ENCODE measurements at places on chromosomes 2 and 18.

GRCh38 chr2:60549238-60549927 is 4.1 kb downstream of the BCL11A start:
- DNase-seq = no peak

DNA sequence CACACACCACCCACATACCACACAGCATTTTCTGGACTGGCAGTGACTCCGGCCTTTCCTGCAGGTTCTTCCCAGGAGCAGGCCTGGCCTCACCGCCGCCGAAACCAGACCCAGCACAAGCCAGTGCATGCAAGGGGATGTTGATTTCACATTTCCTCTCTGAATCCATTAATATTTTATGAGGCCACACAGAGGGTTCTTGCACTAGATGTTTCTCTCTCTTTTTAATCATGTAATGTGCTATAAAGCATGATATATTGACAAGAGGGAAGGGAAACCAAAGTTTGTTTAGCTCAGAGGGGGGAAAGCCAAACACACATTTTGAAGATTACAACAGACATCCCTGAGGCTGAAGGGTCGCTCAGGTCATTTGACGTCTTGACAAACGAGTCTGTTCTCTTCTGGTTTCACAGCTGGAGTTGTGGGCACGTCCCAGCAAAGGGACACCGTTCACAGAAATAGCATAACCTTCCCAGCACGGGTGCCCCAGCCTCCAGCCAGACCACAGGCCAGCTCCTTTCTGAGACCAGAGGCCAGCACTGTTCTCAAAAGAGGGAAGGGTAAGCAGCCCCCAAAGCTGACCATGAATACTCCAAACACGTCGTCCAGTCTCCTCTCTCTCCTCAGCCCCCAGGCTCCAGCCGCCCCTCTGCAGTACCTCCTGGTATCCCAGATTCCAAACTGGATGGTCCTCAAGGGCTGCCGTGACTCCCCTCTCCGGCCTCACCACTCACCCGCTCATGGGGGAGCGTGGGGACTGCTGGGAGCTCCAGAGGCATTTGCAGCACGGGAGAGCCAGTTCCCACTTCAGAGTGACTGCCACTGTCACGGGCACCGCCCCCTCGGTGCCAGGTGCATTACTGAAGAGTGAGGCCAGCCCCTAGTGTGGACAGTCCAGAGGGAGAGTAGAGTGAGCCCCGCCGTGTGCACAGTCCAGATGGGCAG is 340.3 kb upstream of the SALL3 start:
- no peak for DNase-seq

DNA sequence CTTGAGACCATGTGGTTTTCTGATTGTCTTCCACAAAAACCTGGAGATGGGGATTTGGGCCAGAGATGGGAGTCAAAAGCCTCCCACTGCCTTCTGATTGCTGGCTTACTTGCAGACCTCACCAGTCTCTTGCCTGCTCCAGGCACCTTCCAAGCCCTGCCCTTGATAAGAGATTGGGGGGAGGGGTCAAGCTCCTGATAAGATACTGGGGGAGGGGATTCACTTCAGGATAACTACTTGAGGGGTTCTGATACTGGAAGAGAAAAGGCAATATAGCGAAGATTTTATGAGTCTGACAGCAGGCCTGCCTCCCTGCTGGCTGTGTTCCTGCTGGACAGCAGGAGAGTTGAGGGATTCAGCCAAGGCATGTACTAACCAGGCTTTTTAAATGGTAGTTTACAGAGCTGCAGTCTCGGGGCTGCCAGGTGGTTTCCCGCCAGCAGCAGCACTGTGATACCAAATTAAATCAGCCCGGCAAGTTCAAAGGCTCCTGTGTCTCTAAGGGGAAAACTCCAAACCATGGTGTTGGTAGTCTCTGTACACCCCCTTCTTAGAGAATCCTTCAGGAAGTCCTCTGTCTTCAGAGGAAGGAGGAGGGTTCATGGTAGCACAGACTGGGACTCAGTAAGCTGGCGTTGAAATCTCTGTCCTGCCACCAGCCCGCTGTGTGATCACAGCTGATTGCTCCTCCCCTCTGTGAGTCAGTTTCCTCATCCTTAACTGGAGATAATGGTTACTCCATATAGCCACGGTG is 58.3 kb downstream of the FBXO36 start:
- DNase-seq = peak; percentile 51

- no peak for DNase-seq
Measured at GRCh38 chr2:23813438-23813837, 113.5 kb downstream of the ATAD2B start.

DNA sequence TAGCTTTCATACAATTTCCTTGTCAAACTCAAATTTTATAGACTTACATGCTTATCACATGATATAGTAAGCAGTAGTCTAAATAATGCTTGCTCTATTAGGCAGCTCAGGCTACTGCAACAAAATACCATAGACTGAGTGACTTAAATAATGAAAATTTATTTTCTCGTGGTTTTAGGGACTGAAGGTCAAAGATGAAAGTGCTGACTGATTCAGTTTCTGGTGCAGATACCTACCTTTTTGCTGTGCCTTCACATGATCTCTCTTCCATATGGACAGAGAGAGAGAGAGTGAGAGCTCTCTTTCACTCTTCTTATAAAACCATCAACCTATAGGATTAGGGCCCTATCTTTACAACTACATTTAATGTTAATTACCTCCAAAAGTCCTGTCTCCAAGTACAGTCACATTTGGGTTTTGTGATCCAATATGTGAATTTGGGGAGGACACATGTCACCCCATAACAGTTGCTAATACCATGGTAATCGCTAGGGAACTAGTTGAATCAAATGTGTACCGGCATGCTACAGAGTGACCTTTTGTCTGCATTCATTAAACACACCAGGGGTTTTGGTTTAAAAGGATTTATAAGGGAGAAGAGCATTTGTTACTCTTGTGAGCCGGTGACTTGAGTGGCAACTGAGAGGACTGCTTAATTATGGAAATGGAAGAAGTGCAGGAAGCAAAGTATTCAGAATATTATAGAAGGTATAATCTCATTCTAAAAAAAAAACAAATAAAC is 723.4 kb upstream of the LRRTM4 start:
- DNase-seq = no peak

DNA sequence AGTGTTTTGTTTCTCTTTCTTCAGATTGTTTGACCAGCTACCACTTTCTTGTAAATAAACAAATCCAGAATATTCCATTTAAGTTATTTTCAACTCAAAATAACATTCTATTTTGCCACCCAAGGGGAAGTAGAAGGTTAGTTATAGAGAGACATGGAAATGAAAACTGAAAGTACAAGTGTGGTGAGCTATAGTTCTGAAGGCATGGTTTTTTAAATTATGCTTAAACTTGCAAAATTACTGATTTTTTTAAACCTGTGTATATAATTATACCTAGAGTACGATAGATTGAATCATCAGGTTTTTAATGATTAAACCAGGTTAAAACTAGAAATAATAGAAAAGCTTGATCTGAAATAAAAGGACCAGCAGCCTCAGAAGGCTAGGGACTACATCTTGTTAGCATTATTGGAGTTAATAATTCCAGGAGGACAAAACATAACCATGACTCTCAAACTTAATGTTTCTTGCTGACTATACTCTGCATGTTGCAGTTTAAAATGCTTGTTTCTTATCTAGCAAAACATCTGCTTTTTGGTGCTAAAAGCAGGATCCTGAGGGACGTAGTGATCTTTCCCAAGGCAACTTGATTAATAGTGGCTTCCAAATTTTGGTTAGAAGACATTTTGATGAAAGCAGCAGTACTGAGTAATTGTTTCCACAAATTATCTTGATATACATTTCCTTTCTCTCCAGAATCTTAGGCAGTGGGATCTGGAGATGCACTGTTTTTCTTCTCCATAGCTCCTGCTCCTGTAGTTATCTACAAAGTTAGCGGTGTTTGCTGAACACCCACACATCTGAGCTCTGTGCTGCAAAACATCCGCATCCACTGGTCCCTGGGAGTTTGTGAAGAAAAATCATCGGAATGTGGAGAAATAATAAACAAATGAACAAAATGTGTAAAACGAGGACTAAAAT is 327.2 kb upstream of the PKDCC start:
- DNase-seq = no peak

GRCh38 chr2:241798081-241798630 is 10.8 kb upstream of the NEU4 start:
- DNase-seq = peak; percentile 7

DNA sequence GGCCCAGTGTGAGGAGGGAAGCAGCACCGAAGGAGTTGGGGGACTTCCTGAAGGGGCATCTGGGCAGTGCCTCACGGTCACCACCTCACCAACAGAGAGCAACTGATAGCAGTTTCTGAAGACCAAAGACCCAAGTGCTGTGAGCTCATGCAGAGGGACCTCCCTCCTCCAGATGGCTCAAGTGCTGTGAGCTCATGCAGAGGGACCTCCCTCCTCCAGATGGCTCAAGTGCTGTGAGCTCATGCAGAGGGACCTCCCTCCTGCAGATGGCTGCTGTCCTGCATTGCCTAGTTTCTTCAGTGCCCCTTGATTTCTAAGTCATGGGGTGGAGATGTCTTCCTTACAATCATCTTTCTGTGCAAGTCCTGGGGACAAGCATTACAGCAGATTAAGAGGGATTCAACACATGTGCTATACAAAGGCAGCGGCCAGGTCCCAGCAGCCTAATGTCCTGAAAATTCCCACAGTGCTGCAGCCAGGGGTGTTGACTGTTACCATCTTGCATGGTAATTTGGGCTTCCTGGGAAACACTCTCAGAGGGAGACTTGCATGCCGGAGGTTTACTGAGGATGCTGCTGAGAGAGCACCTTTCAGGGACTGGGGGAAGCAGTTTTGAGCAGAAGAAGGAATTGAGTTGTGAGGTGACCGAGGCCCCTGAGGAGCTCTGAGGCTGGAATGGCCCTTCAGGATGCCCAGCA is 409.3 kb downstream of the GALR1 start:
- no peak for DNase-seq

GRCh38 chr2:134258684-134259388 is 5.0 kb downstream of the MGAT5 start:
- DNase-seq = peak; percentile 71

GRCh38 chr2:567865-568638 is 109.2 kb downstream of the TMEM18 start:
- no peak for DNase-seq

DNA sequence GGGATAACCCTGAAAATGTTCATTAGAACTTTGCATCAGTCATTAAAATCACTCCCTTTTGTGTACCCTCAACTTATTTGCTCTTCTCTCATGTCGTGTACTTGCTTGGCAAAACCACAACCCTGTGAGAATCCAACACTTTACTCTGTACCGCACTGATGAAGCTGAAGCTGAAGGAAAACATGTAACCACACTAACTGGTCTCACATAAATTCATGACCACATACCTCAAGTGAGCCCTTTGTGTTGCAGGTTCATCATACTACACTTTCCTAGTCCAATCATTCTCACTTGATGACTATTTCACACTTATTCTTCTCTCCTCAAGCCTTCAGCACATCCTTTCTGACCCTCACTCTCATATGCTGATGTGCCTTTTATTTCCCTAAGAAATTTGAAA is 175.4 kb downstream of the DPP4 start:
- no peak for DNase-seq

DNA sequence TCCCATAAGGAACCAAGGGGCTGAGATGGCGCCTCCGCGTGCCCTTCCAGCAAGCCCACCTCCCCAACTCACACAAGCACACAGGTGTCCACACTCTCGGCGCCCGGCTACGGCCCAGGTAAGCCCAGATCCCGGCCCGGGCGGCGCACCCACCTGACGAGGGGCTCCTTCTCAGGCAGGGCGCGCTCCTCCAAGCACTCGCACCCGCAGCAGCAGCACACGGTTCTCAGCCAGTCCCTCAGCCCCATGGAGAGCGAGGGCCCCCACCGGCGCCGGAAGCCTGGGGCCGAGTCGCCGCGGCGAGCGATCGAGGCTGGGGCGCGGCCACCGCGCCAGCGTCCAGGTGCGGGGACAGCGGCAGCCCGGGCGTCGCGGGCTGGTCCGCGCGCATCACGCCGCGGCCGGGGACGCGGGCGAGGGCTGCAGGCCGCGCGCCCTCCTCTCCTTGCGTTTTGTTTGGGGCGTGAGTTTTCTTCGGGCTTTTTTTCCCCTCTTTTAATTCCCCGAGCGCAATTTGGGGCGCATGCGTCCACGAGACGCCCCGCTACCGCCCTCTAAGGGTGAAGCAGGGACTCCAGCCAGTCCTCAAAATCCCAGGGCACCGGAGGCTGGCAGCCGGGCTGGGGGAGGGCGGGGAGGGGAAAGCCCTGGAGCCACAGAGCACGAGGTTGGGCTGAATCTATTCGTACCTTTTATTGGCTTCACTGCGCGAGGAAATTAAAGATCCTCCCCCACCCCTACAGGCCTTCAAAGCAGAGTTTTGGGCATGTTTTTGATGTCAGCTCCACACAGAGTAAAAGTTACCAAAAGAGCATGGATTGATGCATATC is at the start of gene MREG:
TSS of gene MREG (minus strand) at position 472 of the 830 bp plus-strand sequence. CDS start at position 248, 224 bp downstream.
- DNase-seq = peak; percentile 91

DNA sequence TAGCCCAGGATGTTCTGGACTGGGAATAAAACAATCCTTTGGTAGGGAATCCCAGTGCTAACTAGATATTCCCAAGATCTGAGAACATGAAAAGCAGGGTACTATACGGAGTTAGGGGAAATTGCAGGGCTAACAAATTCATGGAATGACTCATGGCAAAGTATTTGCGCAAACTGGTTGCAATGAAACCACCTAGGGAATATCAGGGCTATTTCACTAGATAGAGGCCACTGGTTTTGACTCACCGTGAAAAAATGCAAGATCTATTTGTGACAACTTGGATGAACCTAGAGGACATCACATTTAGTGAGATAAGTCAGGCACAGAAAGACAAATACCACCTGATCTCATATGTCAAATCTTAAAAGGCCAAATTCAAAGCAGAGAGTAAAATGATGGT is 233.3 kb downstream of the MBD2 start:
- DNase-seq = no peak

DNA sequence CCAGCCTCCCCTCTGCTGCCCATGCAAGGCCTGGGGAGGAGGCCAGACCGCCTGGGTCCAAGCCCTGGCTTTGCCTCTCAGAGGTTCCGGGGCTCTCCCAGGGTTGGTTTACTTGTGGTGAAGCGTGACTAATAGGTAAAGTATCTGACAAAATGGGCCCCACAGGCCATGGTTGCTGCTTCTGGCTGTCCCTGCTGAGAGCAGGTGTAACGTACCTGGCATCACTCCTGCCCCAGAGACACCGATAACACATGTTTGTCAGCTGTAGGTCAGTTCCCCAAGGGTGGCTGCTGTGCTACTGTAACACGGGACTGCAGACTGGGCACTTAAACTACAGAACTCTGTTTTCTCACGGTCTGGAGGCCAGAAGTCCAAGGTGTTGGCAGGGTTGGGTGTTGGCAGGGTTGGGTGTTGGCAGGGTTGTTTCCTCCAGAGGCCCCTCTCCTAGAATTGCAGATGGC is 34.1 kb downstream of the ODC1 start:
- DNase-seq = peak; percentile 25
